Cerebellar cortex (tissue), 1 donor: ENCODE measurements at places on chromosomes 6 and 20.
A peak's percentile ranks its signal among the peaks of the same experiment; 100 is the strongest.

GRCh38 chr6:151247490-151247889 is 7.7 kb downstream of the AKAP12 start:
- DNase-seq = peak; percentile 38

DNA sequence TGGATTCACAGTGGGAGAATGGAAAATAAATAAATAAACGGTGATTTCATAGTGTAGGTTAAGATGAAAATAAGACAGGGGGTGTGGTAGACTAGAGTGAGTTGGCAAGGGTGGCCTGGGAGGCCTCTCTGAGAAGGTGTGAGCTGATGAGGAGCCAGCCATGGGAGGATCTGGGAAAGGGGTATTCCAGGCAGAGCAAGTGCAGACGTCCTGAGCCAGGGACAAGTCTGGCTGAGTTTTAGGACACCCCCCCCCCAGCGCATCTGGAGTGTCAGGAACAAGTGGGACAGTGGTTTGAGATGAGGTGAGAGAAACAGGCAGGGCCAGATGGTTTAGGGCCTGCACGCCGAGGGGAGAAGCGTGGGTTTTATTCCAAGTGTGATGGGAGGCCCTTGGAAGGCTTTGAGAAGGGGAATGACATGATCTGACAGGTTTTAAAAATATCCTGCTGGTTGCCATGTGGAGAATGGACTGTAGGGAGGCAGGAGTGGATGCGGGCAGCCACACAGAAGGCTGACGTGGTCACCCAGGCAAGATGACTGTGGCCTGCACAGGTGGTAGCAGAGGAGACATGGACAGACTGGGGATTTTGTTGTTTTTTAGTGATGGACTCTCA is 21.1 kb upstream of the CCM2L start:
- DNase-seq = peak; percentile 77

- DNase-seq = no peak
Observed at GRCh38 chr6:87946669-87947068, 101.0 kb upstream of the SPACA1 start.

DNA sequence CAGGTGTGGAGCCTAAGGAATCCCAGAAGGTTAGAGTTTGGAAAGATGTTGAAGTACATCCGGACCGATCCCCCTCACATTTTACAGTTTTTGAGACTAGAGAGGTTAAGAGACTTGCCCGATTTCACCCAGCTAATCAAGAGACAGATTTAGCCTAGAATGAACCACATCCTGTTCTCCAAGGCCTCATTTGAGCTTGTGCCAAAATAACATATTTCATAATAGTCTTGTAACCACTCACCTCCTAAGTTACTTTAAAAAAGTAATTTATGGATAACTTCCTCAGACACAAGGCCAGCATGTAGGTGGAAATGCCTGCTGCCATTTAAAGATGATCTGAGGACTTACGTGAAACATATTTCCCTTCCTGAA is 39.8 kb upstream of the ARHGAP18 start:
- DNase-seq = no peak

GRCh38 chr6:109491207-109491938 is 8.4 kb upstream of the ZBTB24 start:
- DNase-seq = no peak
